AG20443 (cell line): ENCODE measurements at places on chromosomes 13 and 19.
A peak's percentile ranks its signal among the peaks of the same experiment; 100 is the strongest.

GRCh38 chr13:111845621-111846351 is 221.2 kb upstream of the SOX1 start:
- no peak for DNase-seq

GRCh38 chr13:60583911-60584753 is 187.1 kb downstream of the TDRD3 start:
- DNase-seq: peak; percentile 63

DNA sequence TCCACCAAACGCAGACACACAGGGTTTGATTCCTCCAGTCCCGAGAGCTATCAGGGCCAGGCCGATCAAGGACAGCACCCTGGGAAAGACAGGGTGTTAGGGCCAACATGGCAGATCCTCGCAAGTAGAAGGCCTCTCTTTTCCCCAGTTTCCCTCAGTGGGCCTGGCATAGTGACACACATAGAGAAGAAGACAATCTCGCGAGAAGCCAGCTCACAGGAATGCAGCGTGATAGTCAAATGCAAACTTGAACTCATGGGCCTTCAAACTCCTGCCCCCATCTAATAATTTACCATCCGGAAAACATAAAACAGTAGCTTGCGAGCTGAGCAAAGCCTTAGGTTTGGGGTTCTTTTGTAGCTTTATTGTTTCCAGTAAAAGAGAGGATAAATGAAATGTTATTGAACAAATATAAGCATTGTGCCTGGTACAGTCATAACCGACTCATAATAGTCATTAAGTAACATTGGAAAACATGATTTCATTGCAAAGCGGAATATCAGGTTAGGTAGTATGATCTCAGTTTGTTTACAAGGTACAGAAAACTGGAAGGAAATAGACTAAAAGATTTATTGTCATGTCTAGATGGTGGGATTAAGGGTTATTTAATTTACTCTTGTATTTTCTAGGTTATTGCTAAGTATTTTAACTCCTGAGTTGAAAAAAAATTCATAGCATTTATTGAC is 30.5 kb downstream of the SLC15A1 start:
- DNase-seq: no peak

DNA sequence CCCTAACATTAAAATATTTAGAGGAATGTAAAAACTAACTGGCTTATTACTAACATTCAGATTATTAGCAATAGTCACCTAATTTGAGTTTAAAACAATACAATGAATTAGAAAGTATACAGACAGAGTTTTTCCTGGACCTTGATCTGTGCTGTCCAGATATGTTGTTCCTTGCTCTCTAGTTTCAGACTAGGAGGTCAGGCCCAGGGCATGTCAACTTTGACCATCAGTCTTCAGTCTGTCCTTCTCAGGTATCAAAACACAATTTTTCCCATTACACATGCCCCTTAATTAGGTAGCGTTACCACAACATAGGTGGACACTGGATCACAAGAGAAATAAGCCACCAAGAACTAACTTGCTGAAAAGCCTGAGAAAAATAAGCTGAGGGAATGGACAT is 197.0 kb downstream of the MAB21L1 start:
- DNase-seq: no peak

GRCh38 chr13:63731896-63732295 is 2316.2 kb upstream of the PCDH20 start:
- no peak for DNase-seq

DNA sequence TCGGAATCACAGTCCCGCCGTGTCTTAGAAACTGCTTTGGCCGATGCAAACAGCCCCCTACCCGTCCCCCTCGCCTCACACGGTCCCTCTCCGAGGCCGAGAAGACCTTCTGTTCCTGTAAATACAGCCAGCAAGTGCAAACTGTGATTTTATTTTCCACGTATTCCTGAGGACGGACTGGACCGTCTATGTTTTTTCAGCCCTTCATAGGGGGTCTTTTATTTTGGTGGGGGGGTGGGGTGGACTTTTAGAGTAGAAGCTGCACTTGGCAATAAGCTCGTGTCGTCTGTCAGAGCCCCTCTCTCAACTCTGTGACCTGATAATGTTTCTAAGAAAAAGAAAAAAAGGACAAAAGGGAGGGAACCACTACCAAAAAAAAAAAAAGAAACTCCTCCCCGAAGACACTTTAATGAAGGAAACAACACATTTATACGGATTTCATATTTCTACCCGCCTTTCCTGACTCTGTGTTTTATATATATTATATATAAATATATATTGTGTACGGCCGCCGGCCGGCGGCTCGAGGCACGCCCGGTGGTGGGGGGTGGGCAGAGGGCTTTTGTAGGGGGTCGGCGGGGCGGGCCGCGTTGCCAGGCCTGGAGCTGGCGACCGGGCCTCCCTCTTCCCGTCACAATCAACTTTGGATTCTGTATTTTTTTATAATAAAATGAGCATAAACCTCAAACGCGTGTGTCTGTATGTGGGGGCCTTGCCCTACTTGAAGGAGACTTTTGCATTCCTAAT is 15.2 kb downstream of the EFNA2 start:
- DNase-seq: no peak

GRCh38 chr13:67466569-67466968 is 236.4 kb upstream of the PCDH9 start:
- DNase-seq: no peak

DNA sequence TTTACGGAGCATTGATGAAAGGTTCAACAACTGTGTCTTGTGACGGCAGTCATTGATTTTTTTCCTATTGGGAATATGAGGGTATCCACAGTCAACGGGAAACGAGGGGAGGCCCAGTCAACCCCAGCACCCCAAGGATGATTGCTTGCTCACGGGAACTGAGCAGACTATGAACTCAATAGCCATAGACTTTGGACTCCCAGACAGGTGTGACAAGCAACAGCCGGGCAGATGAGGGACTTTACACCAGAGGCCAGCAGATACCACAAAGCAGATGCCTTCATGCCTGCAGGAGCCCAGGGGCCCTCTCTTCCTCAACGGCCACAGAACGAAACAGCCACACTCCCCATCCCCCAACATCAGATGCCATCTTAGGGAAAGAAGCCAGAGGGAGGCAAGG is 80.3 kb upstream of the FLT1 start:
- no peak for DNase-seq

- no peak for DNase-seq
These were observed 105.3 kb downstream of the SLC10A2 start for GRCh38 chr13:102960959-102961358.

DNA sequence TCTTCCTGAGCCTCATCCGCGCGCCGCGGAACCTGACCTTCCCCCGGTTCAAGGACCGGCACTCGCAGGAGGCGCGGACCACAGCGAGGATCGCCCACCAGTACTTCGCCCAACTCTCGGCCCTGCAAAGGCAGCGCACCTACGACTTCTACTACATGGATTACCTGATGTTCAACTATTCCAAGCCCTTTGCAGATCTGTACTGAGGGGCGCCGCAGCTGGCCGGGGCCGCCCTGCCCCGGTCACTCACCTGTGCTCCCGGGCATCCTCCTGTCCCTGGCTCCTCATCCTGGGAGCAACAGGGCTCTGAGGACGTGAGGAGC is 23.9 kb upstream of the KCTD15 start:
- DNase-seq: no peak

- DNase-seq: peak; percentile 30
These were observed 2.9 kb upstream of the FTL start for GRCh38 chr19:48962029-48962848.

- DNase-seq: peak; percentile 53
These were observed 234.3 kb downstream of the LMO7 start for GRCh38 chr13:75870397-75870903.

- no peak for DNase-seq
These were observed 6.5 kb downstream of the FUZ start for GRCh38 chr19:49806620-49806959.

DNA sequence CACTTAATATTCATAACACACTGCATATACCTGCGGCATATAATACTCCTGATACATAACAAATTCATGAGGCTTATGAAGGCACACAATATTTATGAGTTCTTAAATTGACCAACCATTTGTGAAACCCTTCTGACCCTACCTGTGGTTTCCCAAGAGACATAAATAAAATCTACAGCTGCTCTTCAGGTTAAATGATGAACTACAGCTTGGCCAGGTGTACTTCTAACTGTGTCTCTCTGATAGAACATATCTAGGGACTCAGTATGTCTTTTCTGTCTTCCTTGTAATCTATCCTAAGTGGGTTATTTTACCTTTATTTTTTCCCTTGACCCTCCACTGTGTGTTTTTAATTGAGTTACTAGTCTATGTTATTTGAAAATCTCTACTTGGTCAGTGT is 189.9 kb upstream of the UFM1 start:
- no peak for DNase-seq

DNA sequence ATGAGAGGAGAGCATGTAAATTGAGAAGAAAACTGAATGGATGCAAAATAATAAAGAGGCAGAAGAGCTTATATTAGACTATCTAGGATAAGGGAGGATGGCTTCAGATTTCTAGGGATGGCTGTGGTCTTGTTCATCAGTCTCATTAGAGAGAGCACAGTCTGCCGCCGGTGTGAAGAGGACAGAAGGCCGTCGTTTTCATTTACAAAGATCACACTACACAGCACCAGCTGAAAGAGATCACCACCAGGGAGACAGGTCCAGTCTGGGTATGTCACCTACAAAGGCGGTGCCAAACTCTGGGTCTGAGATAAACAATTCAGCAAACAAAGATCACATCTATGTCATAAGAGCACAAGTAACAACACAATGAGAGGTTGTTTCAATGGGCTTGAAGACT is 1222.3 kb upstream of the SLC10A2 start:
- DNase-seq: no peak

DNA sequence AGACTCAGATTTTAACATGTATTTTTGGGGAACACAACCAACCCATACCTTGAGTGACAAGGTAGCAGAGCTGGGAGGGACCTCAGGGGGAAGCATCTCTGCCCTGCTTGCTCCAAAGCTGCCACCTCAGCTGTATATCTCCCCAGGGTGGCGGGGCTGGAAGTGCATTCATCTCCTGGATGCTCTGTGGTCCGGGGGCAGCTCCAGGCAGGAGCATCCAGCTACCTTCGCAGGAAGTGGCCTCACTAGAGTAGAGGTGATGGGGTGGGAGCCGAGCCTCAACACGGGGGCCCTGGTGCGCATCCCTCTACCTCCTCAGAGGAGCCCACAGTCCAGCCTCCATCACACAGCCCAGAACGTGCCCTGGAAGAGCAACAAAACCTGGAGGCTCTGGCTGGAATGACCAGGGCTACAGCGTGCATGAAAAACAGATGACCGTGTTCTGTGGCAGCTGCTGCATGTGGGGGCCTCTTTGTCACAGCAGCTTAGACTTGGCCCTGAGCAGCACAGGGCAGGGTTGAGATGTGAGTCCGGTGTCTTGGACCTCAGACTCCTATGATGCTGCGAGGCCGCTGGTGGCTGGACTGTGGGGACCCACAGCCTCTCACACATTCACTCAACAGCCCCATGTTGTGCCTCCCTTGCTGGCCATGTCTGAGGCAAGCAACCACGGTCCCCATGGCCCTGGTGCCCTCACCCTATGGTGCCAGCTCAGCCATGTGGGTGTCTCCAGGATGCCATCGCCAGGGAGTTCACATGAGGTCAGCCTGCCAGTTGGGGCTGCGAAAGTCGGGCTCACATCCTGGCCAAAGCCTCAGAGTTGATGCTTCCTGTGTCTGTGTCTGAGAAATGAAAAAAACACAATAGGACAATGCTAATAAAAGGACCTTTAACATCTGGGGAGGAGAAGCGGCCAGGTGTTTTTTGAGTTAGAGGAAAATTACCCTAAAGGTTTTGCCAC is 17.1 kb upstream of the GAS6 start:
- peak; percentile 11 for DNase-seq

GRCh38 chr13:45361596-45362206 is 20.7 kb upstream of the TPT1 start:
- peak; percentile 52 for DNase-seq

GRCh38 chr19:384799-385169 is 24.2 kb downstream of the C2CD4C start:
- no peak for DNase-seq

DNA sequence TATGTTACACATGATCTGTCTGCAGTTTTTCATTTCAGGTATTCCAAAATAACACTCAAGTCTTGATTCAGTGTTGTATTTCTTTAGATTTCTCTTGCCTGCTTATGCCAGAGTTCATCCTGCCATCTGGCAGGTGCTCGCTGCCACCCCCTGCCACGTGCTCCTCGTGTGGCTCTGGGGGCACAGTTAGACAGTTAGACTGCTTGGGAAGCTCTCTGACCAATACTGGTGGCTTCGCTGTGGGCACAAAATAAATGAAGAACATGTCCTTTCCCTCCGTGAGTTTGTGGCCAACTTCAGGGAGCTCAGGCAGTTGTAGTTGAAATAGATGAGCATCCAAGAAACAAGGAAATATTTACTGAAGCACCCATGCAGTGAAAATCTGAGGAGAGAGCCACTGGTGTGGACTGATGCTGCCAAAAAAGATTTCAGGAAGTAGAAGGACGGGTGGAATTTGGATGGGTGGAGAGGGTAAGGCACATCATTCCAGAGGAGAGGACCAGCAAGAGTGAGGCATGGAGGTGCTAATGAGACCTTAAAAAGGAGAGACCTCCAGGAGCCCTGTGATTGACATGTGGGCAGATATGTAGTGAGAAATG is 37.5 kb upstream of the GPR183 start:
- DNase-seq: no peak

DNA sequence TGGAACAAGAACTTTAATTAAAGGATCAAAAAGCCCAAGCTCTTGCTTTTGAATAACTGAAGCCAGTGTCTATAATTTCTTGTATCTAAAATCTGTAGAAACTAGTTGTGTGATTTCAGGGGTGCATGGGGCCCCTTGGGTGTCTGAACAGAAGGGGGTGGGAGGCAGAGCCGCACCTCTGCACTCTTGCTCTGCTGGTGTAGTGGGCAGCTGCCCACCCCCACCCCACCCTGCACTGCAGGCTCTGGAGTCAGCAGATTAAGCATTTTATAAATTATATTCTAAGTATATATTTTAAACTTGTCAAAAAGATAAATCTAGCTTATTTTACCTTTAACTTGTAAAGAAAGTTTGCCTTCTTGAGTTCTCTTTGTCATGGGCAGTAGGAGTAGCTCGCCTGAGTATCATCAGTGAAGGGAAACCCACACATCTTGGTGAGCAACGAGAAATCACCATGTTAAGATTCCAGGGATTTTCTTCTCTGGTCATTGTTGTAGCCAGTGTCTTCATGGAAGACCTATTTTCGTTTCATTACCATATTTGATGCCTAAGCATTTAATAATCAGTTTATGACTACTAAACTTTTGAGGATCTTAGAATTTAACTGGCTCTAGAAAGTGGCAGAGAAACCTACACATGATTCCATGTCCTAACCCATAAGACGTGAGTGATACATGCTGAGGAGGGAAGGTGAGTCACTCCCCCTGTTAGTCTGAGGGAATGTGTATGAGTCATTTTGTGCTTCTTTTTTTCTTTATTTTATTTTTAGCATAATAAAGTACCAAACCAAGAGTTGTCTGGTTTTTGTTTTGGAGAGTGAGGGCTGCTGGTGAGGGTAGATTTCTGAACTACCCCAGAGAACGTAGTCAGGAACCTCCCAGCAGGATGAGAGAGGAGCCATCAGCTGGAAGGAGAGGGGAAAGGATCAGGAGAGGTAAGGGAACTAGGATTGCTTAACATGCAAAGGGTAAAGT is 7.7 kb downstream of the UBE2L5 start:
- peak; percentile 79 for DNase-seq

- peak; percentile 38 for DNase-seq
These were observed 322.3 kb downstream of the EFNB2 start for GRCh38 chr13:106213028-106213757.

GRCh38 chr13:61500176-61500575 is 84.5 kb upstream of the PCDH20 start:
- DNase-seq: no peak

- no peak for DNase-seq
These were observed 41.4 kb downstream of the ZNF333 start for GRCh38 chr19:14731200-14731599.
